Motor neuron (in vitro differentiated cells): ENCODE measurements at places on chromosomes 1 and 21. TPM values are rescaled to one million over a fixed set of nuclear protein-coding genes. Genes with fewer than 3 reads are reported as not detected.

Gene VASH2
- total RNA-seq: 11.3 and 16.0 TPM in 2 replicates

Gene TCEA3
- 8.6 and 17.6 TPM in 2 replicates for total RNA-seq

DNA sequence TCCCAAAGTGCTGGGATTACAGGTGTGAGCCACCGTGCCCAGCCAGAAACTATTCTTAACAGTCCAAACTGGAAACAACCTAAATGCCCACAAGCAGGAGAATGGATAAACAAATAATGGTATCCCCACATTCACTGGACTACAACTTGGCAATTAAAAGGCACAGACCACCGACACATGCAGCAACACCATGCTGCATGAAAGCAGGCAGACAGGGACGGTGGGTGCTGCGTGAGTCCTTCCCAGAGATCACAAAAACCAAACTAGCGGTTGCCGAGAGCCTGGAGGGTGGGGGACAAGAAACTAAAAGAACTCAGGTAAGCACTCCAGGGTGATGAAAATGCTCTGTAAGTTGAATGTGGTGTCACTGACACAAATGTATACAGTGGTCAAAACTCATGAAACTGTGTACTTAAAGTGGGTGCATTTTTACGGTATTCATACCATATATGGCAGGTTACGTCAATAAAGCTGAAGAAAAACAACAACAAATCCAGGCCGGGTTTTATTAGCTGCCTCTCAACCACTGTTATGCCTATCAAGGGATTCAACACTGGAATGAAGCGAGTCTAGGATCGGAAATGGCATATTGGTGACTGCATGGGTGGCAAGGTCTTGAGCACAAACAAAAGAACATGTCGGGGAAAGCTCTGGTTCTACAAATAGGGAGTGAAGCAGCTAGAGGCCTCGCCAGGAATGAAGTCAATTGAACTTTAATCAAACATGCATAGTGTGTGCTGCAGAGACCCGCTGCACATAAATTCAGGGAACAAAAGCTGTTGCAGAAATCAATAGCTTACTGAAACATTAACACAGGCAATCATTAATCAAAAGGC lies 52.4 kb downstream of the SLC45A1 start:
- no peak for ATAC-seq

DNA sequence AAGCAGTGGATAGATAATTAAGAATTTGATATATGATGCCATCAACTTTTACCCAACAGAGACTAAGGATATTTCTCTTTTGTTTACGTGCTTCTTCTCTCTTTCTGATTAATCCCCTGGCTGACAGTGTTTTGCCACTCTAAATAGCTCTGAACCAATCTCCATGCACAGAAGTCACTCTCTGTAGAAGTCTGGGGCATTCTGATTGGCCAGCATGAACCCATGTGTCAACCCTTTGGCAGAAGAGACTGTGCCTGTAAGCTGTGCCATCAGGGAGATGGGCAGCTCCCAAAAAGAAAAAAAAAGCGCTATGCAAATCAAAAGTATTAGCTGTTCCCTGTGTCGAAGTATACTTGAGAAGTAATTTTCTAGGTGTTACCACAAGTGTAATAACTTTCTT lies 34.1 kb upstream of the NRIP1 start:
- ATAC-seq: no peak

GRCh38 chr1:92459871-92460320 lies 26.8 kb downstream of the GFI1 start:
- no peak for ATAC-seq

- ATAC-seq: no peak
Observed at GRCh38 chr1:61310538-61310937, 228.2 kb downstream of the NFIA start.

Gene SLAMF1
- 0.15 TPM in 1 of 2 replicates, not detected in the other for total RNA-seq
